Urinary bladder (tissue), 4 donors: ENCODE measurements at places on chromosomes 5 and 9. TPM values are rescaled to one million over a fixed set of nuclear protein-coding genes. Genes with fewer than 3 reads are reported as not detected.

DNA sequence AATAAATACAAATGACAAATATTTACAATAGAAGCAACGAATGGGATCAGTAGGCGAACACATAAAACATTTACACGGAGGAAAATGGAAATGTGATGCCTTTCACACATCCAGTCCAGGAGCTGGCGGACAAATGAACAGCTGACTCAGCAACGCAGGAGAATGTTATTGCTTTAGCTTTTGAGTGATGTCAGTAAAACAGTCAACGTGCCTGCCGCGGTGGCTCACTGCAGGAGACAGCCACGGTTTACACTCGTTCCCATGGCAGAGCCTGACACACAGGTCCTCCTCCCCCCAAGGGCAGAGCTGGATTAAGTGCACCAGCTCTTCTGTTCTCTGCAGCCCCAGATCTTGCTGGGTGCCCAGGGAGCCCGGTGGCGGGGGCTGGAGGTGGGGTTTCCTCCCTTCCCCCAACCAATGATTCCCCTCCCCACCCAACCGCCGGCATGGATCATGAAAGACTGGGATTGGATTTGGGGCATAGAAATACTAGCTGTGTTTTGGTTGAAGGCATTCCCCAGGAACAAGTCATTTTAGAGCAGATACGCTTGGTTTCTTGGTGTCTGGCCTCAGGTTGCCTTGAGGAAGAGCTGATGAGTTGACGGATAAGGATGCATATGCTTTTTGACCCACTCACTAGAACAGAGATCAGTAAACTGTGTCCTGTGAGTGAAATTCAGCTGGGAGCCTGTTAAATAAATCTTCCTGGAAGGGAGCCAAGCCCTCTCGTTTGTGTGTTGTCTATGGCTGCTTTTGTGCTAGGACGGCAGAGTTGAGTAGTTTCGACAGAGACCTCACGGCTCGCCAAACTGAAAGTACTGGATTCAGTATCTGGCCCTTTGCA, 12.5 kb downstream of the STC2 start:
- peak; percentile 80 for DNase-seq

DNA sequence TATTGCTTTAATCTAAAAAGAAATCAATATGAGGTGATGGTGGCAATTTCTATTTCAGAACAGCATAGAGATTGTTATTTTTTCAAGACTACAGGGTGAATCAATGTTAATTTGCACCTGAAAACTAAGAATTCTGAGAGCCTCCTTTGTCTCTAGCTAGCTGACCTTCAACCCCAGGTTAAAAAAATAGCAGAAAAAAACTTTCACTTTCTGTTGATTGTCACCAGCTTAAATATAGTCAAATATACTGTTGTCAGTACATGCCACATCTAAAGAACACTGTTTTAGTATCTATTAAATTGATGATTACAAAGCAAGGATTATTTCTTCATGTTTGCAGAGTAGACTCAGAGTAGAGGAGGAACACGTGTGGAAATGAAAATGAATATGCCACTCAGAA, 1371.4 kb downstream of the MAT2B start:
- no peak for DNase-seq

DNA sequence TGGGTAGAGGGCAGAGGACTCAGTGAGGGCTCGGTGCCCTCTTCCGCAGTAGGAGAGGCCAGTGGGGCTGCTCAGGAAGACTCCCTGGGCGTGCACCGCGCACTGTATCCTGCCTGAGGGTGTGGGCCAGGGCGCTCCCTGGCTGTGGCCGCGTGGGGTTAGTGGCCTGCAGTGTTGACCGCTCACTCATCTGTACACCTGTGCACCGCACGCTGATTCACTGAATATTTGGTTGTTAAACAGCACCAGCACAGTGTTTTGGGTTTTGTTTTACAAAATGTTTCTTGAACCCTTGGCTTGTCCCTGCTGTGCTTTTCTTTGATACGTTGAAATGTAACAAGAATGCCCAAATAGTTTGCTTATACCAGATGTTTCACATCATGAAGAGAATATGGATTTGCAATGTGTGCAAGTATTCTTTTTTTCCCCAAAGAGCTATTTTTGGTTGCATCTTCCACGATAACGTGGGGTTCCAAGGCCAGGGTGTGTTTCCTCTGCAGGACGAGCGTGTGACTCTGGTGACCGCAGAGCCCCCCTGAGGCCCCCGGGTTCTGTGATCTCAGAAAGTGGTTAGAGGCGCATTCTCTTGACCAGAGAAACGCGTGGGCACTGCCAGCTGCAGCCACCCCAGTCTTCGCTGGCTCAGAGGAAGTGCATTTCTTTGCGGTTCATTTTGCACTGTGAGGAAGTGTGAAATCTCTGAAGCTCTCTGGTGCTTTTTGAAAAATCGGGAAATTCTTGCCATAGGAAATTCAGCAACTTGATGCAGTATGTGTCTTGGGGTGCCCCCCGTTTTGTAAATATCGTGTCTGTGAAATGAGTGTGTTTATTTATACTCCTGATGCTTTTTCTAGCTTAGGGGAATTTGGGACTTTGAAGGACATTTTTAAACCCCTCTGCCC, 46.9 kb downstream of the AHRR start:
- DNase-seq = no peak

DNA sequence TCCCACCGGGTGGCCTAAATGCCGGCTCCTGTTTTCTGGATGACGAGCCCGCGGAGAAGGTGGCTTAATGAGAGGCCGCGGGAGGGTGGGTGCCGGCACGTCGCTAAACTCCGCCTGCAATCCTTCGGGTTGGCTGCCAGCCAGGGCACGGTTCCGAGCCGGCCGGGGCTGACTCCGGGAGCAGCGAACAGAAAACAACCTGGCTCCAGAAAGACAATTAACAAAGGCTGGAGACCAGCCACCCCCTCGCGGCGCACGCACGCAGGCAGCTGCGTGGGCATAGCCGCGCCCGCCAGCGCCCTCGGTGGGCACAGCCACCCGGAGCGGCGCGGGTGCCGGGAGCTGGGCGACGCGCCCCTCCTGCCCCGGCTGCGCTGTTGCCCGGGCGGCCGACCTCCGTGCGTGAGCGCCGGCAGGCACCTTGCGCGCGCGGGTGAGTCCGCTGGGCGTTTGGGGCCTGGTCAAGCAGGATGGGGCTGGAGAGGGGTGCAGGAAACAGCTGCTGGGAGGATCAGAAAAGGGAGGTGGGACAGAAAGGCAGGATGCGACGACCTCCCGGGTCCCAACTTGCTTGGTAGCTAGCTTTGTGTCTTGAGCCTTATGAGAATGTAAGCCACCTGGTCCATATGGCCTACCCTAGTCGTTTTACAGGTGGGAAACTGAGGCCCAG, at the start of gene ARHGEF37:
TSS of gene ARHGEF37 (plus strand) at position 307 of the 670 bp plus-strand sequence. CDS start 16,272 bp downstream, outside the sequence.
- DNase-seq = no peak

GRCh38 chr5:33468775-33469435, 28.1 kb downstream of the TARS1 start:
- no peak for DNase-seq

GRCh38 chr5:132459031-132459982, 31.3 kb downstream of the IRF1 start:
- no peak for DNase-seq

GRCh38 chr5:135641319-135641718, 62.5 kb upstream of the CXCL14 start:
- no peak for DNase-seq

GRCh38 chr9:126471084-126471624, 142.6 kb upstream of the LMX1B start:
- no peak for DNase-seq

GRCh38 chr9:129665389-129665775, at the start of gene PRRX2:
Gene PRRX2 (plus strand): TSS chr9:129665647. CDS start chr9:129665868, 221 bp downstream.
- no peak for DNase-seq

- no peak for DNase-seq
Observed at GRCh38 chr5:26847041-26847736, 191.2 kb downstream of the CDH9 start.

GRCh38 chr5:154795235-154795596, 40.0 kb downstream of the LARP1 start:
- no peak for DNase-seq

GRCh38 chr9:106800701-106801270, 62.2 kb upstream of the ZNF462 start:
- no peak for DNase-seq

GRCh38 chr5:51990241-51990640, 607.0 kb downstream of the ISL1 start:
- DNase-seq = no peak

- DNase-seq = no peak
Observed at GRCh38 chr9:120490888-120491595, 88.9 kb downstream of the CDK5RAP2 start.

DNA sequence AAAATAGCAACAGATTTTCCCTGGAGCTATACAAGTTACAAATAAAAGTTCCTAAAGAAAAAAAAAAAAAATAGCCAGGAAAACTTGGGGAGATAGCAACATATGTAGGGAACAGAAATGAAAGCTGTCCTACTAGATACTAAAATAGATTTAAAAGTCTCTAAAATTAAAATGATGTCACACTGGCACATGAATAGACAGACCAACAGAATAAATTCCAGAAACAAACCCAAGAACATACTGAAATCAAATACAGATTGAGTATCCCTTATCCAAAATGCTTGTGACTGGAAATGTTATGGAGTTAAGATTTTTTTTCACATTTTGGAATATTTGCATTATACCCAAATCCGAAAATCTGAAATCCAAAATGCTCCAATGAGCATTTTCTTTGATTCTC, 23.8 kb downstream of the GOLPH3 start:
- DNase-seq = no peak

GRCh38 chr9:97572892-97573365, 60.2 kb downstream of the TSTD2 start:
- no peak for DNase-seq

GRCh38 chr9:130932255-130933079, 6.6 kb downstream of the FIBCD1 start:
- DNase-seq = no peak

GRCh38 chr5:115510145-115510645, 34.4 kb downstream of the FEM1C start:
- DNase-seq = no peak

GRCh38 chr9:7879551-7880245, 80.1 kb upstream of the DMAC1 start:
- no peak for DNase-seq

DNA sequence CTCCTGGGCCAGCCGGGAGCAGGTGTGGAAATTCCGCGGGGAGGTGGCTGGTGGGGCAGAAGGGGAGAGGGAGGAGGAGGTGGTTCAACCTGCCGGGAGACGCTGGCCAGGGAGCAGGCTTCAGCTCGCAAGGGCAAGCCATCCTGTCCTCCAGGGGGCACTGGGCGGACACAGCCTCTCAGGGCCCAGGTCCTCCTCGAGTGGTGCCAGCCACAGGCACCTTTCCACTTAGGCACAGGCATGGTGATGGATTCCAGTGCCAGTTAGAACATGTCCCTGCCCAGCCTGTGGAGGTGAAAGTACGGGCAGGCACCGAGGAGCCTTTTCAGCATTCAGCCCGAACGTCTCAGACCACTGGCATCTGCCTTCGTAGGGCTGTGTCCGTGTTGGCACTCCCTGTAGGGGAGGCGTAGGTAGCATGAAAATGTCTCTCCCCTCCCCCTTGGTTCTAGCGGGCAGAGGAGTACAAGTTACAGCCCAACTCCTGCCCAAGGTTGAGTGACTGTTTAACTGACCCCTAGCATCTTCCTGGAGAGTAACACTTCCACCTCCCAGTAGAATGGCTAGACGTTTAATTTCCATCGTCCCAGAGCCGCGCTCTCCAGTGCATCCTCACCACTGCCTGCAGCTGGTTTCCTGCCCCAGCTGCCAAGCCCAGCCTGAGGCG, 48.9 kb downstream of the DAB2IP start:
- peak; percentile 47 for DNase-seq

DNA sequence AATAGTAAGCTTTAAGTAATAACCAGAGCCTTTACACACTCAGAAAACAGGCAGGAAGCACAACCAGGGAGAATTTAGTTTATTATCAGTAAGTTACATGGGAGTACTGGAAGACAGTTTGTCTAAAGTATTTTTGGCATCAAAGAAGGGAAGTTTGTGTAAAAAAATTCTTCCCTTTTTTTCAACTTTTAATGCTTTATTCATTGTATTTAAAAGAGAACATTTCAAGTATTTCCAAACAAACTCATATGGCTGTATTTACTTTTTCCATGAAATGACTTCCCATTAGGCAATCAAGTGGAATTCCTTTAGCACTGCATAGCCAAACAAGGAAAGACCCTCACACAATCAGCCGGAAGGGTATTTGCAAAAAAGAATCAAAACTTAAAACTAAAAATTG, 26.7 kb downstream of the RNF145 start:
- no peak for DNase-seq

DNA sequence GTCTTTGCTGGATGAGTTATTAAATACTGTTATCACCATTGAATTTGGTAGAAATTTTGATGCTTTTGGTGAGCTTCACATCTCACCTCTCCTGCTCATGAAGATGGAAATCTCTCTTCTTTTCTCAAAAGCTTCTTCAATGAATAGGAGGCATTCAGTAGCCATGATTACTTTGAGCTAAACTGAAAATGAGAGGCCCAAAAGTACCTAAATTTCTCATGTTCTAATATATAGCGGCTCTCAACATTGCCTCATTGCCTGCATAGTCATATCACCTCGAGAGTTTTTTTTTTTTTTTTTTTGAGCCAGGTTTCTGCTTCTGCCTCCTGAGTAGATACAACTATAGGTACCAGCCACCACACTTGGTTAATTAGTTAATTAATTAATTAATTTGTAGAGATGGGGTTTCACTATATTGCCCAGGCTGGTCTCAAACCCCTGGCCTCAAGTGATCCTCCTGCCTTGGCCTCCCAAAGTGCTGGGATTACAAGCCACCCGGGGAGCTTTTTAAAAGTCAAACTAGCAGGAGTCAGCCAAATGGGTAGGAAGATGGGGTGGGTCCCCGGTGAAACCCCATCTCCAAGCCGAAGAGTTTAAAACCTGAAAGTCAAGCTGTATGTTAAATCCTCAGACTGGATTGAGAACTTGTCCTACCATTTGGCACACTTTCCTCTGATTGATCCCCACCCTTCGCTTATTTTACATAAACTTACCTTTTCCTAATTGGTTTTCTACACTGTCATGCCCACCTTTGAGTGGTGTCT, 169.0 kb downstream of the DOCK2 start:
- no peak for DNase-seq

- DNase-seq = no peak
Observed at GRCh38 chr9:120876842-120877240, at the start of gene PHF19. Gene PHF19 (minus strand): TSS chr9:120877188. CDS start chr9:120874741, 2,447 bp downstream.

- DNase-seq = no peak
Observed at GRCh38 chr9:115106642-115107041, 11.3 kb downstream of the TNC start.

ZNF366 gene
- polyA plus RNA-seq = 3.3 TPM

KIF24 gene
- 0.32 TPM for polyA plus RNA-seq

PRDM9 gene
- polyA plus RNA-seq = not detected

CAST gene
- polyA plus RNA-seq = 152 TPM

PCDHB9 gene
- polyA plus RNA-seq = 1.2 TPM

RAB3C gene
- polyA plus RNA-seq = 3.9 TPM

TAF11L8 gene
- not detected for polyA plus RNA-seq
